Neural progenitor cell (in vitro differentiated cells): ENCODE measurements at places on chromosomes 11 and 22.

GRCh38 chr11:112885744-112886433 is 75.3 kb upstream of the NCAM1 start:
- no peak for DNase-seq

GRCh38 chr11:69705351-69705811 is 1.6 kb upstream of the FGF19 start:
- peak; percentile 86 for DNase-seq

- no peak for DNase-seq
Observed at GRCh38 chr11:105466582-105467228, 143.2 kb upstream of the GRIA4 start.

- DNase-seq, result no peak
Observed at GRCh38 chr11:35146074-35146521, 7.1 kb downstream of the CD44 start.

- DNase-seq, result no peak
Observed at GRCh38 chr11:99162819-99163218, 142.1 kb downstream of the CNTN5 start.

DNA sequence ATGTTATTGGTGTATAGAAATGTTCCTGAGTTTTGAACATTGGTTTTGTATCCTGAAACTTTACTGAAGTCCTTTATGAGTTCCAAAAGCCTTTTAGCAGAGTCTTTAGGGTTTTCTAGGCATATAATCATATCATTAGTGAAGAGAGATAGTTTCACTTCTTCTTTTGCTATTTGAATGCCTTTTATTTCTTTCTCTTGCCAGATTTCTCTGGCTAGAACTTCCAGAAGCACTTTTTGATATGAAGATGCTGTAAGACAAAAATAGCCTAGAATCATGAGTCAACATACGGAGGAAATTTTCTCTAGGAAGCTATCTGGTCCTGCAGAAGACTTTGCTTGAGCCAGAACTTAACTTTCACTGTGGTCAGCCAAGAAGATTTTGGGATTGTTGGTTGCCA is 86.7 kb upstream of the IZUMO1R start:
- no peak for DNase-seq

- DNase-seq, result no peak
Observed at GRCh38 chr11:33982661-33983060, 68.9 kb upstream of the CAPRIN1 start.

GRCh38 chr11:73269459-73270015 is 2.6 kb upstream of the P2RY6 start:
- no peak for DNase-seq

GRCh38 chr11:95108159-95108611 is 18.5 kb downstream of the ENDOD1 start:
- DNase-seq, result peak; percentile 5

DNA sequence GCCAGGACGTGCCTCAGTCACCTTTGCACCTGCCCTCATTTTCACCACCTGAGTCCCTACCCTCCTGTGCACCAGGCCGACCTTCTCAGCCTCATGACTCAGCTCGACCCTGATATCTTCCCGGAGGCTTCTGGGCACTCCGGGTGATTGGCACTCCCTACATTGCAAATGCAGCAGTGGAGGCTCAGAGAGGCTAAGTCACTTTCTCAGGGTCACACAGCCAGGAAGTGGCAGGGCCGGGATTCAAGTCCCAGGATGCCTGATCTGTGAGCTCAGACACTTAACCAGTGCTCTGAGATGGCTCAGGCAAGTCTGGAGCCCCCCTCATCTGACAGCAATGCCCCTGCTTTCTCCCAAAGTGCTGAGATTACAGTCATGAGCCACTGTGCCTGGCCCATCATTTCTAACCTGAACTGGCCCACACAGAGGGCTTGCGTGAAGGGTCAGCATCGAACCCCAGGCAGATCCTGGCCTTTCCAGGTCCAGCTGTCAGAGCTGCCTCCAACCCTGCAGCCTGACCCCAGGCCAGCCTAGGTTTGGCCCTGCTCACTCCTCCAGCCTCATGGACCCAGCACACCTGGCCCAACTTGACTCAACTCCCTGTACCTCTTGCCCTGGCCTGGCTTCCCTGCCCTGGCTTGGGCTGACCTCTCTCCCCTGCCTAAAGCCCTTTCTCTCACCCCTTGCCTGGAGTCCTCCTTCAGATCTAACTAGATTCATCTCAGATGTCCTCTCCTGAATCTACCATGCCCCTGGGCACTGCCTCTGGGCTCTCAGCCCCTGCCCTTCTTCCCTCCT is 40.7 kb upstream of the RTL6 start:
- no peak for DNase-seq

DNA sequence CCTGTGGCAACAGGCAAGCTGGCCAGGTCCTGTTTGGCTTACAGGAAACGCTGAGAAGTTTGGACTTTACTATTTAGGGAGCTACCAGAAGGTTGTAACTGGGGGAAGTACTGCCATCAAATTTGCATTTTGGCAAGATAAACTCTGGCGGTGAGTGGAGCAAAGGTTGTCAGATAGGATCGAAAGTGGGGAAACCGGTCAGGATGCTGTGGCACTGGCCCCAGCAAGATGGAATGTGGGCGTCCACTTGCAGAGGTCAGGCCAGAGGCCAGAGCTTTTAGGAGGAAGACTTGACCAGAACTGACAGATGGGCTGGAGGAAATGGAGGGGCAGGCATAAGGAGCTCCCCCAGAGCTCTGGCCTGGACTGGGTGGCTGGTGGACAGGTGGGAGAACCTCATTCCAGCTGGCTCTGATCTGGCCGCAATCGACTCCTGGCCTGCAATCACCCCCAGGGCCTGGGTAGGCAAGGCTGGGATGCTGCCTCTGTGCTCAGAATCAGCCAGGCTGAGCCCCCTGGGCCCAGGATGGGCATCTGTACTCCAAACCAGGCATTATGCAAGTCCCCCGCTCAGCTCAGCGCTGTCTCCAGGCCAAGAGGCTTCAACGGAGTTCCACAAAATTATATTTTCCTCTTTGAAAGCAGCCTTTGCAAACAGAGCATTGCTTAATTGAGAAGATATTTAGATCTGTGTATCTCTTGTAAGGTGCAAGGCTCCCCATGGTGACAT is 178.3 kb upstream of the NECTIN1 start:
- no peak for DNase-seq

DNA sequence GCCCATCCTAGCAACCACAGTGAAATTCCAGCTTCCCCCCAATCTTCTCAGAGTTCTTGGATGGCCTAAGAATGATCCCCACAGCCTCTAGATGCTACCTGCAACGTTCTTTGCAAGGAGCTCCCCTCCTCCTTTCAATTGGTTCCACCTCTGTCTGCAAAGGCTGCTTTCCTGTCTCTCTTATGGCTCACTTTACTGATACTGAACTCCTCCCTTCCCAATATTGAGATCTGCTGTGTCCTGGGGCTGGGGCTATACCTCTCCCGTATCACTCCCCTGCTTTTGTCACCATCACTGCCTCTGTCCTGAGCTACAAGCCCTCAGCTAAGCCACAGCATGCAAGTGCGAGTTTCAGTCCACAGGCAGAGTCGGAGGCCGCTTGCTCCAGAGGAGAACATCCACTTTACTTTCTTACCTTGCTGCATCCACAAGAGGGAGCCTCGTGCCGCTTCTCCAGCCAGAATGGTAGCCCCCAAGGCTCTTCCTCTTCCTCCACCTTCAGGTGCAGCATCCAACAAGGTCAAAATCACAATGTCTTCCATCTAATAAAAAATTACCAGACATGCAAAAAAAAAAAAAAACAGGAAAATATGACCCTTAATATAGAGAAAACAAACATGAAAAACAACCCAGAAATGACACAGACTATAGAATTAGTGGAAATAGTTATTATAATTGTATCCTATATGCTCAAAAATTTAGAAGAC is 48.6 kb upstream of the TMEM45B start:
- peak; percentile 63 for DNase-seq

DNA sequence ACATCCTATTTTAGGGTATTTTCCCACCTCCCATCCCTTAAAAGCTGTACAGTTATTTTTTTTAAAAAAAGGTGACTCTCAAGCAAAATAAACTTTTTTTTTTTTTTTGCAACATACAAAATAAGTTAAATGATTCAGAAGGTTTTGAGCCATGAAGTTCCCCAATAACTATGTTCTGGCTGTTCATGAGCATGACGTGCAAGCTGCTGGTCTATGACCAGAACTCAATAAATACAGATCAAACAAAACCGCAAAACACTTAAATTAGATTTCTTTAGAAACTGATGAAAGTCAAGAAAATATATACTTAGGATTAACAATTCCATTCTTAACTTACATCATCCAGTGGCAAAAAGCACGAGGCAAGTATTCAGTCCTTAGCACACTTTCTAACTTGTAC is 24.1 kb upstream of the CLNS1A start:
- DNase-seq, result no peak

DNA sequence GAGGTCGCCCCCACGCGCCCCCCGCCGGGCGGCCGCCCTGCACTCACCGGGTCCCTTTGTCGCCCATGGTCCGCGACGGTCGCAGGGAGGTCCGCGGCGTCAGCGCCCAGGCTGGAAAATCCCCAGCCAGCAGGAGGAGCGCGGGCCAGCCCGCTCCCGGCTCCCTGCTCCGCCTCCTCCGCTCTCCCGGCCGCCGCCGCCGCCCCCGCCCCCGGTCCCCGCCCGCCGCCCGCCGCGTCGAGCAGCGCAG is at the start of gene ARRB1:
TSS of gene ARRB1 (minus strand) at position 121 of the 250 bp plus-strand sequence. CDS start at position 67, 54 bp downstream.
- peak; percentile 83 for DNase-seq

GRCh38 chr11:1546536-1547466 is 25.3 kb downstream of the DUSP8 start:
- peak; percentile 87 for DNase-seq

DNA sequence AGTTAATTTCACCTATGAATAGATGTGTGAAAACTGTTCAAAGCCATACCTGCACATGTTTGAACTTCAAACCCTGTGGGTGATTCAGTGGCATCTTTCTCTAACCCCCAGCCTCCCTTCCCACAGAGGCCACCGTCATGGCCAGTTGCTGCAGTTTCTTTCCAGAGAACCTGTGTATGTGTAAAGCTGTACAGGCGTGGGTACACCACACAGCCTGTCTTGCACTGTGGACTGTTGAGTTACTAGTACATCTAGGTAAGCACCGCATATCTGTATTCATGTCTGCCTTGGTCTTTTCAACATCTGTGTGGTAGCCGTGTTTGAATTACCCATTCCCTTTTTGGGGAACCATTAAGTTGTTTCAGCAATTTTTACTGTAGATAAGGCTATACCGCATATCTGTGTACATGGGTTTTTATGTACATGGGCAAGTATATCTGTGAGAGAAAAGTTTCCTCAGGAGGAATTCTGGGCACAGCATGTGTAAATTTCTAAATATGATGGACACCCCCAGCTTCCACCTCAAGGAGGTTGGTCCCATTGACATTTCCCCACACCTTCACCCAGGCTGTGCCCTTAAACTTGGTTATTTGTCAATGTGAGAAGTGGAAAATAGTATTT is 13.9 kb downstream of the NEAT1 start:
- DNase-seq, result no peak

DNA sequence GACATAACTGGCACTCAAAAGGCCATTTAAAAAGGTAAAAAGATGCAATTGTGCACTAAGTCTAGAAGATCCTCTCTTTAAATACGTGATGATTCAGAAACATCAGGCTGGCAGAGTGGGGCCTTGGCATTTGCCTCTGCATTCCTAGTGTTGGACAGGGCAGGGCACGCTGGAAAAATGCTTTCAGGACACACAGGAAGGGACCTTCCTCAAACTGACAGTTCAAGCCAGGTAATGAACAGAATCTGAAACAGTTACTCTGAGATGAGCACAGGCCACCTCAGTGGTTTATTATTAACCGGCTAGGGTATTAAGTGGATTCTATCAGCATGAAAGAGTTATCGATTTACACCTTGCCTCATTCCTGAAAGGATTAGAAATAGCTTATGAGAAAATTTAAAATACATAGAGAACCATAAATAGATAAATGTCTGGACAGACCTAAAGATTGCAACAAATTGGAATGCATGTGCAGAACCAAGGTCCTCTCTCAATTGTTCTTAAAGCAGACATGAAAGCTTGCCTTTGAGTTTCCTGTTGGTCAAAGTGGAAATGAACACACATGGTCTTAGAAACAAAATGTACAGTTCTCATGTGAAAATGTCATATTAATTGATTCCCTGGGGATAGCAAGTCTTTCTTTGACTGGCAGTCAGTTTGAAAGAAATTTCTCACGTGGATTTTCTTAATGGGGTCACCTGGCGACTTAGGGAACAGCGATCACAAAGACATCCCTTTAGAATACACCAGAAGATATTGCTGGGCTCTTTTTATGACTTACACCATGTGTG is 21.5 kb upstream of the CSNK2A3 start:
- DNase-seq, result no peak

GRCh38 chr11:61083601-61084147 is 18.6 kb upstream of the CD5 start:
- no peak for DNase-seq

GRCh38 chr22:46297151-46297812 is 612 bp downstream of the GTSE1 start:
- peak; percentile 67 for DNase-seq

- no peak for DNase-seq
Observed at GRCh38 chr11:57214494-57214893, 22.6 kb downstream of the APLNR start.

DNA sequence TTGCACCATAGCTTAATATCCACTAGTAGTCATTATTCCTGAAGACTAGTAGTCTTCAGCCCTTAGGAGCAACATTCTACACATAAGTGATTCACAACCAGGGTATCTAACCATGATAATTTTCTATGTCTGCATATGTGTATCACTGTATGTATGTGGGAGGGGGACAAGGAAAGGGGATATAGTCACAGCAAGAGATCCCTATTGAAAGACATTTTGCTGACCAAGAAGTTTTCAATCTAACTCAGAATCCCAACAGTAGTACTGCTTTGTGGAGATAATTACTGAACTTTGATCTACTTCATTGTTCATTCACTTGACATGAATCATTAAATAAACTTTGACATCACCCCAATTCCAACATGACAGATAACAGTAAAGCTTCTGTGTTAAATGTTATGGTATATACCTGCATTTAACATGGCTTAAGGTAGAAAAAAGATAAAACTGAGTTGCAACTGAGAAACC is 10.3 kb downstream of the PIK3C2A start:
- DNase-seq, result no peak
